ENCODE measurements at places on chromosomes 1 and 21. TPM values are rescaled to one million over a fixed set of nuclear protein-coding genes. Genes with fewer than 3 reads are reported as not detected.

GRCh38 chr1:183543619-183544204 is 46.5 kb downstream of the NCF2 start:
- no peak for DNase-seq

- no peak for DNase-seq
Observed at GRCh38 chr1:153771841-153772593, 3.2 kb upstream of the SLC27A3 start.

The TAL1 gene
- not detected for total RNA-seq

The AZIN2 gene
- total RNA-seq: 2.9 TPM

The C1QC gene
- total RNA-seq: not detected

The FMO4 gene
- 1.8 TPM for total RNA-seq

Data from activated T-helper 2 cell treated with anti-CD3 and anti-CD28 coated beads, Interferon-gamma antibody, Interleukin-2, Interleukin-4, amounts not matched to agents 10 μg/mL and 5 μg/mL and 100 μg/mL, durations not matched to agents 14 hours and 24 hours and 36 hours (primary cell).